ENCODE measurements at places on chromosomes 4 and X. TPM values are rescaled to one million over a fixed set of nuclear protein-coding genes. Genes with fewer than 3 reads are reported as not detected.

The ZNF718 gene
- total RNA-seq = 0.61 TPM

The RIBC1 gene
- 0.92 TPM for total RNA-seq

The RASGEF1B gene
- not detected for total RNA-seq

The TMEM271 gene
- not detected for total RNA-seq

The ATP1B4 gene
- not detected for total RNA-seq

The KIT gene
- total RNA-seq = not detected

The CENPVL1 gene
- not detected for total RNA-seq

The SLIT2 gene
- total RNA-seq = not detected
